ENCODE measurements at places on chromosomes 12 and 14. TPM values are rescaled to one million over a fixed set of nuclear protein-coding genes. Genes with fewer than 3 reads are reported as not detected.

SELPLG gene
- total RNA-seq: 51.9 TPM

OR6C2 gene
- not detected for total RNA-seq

- DNase-seq: no peak
Measured at GRCh38 chr12:53340398-53340797, 4.2 kb upstream of the SP7 start.

DNA sequence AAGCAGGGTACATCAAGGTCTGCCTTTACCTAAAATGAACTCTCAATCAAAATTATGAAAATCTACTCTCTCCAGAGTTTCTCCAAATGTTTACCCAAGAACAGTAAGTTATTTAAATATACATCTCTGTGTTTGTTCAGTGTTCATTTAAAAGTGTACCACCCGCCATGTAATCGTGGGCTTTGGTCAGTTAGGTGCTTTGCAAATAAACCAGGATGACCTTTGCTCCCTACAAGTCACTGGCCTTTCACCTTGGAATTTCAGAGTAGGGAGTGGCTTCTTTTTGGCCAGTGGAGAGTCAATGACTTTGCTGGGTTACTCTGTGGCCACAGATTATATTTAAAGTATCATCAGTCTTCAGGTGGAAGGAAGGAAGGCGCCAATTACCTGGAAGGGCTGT is 74.6 kb upstream of the PTPRB start:
- DNase-seq: no peak

- peak; percentile 34 for DNase-seq
Measured at GRCh38 chr12:45655186-45655585, 74.3 kb upstream of the ARID2 start.

DNA sequence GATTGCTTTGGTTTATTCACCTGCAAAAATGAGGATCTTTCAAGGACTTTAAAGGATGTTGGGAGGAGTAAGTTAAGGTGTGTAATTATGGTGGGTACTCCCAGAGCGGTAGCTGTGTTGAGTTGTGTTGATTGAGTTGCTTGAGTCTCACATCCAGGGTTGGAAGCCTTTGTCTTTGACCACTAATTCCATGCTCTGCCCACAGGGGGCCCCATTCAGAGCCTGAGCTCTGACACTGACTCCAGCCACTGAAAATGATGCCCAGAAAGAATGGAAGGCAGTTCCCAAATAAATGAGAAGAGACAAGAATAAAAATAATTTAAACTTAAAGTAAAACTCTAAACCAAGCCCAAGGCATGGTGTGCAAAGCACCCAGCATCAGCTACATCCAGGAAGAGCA is 237.4 kb upstream of the PWP1 start:
- no peak for DNase-seq

GRCh38 chr12:124085419-124086296 is 112.6 kb downstream of the ZNF664 start:
- DNase-seq: no peak

- no peak for DNase-seq
Measured at GRCh38 chr14:105085766-105086165, 20.5 kb upstream of the GPR132 start.

GRCh38 chr12:6372403-6373003 is 2.9 kb downstream of the SCNN1A start:
- no peak for DNase-seq

DNA sequence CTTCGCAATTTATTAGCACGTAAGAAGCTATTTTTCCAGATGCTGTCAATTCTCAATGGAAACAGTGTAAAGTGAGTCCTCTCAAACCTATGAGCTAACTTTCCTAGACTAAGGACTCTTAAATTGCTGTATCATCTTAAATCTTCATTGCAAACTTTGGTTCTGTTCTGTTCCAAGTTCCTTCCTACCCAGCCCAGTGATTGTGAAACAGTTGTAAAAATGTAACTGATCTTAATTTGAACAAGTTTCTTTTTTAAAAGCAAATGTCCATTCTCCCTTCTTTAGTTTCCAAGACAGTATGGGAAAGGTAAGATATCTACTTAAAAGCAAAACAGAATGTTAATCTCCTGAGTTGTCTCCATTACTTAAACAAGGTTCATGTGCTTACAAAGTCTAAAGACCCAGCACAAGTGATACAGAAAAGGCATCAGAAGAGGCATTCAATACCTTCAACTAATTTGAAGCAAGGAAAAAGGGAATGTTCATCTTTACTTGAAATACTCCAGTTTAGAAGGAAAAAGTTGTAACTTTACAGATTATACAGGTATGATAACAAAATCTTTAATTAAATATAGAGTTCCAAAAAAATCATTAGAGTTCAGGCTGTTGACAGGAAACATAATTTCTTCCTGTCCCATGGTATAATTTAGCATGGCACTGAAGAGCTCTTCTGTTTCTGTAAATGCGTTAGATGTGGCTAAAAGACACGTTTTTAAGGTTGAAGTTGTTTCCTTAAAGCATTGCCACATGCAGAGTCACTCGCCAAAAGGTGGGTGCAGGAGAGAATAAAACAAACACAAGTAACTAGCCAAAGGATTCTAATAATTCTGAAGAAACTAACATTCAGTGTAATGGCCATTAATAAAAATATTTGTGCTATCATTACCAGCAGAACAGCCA is 101.5 kb upstream of the USP15 start:
- DNase-seq: no peak

DNA sequence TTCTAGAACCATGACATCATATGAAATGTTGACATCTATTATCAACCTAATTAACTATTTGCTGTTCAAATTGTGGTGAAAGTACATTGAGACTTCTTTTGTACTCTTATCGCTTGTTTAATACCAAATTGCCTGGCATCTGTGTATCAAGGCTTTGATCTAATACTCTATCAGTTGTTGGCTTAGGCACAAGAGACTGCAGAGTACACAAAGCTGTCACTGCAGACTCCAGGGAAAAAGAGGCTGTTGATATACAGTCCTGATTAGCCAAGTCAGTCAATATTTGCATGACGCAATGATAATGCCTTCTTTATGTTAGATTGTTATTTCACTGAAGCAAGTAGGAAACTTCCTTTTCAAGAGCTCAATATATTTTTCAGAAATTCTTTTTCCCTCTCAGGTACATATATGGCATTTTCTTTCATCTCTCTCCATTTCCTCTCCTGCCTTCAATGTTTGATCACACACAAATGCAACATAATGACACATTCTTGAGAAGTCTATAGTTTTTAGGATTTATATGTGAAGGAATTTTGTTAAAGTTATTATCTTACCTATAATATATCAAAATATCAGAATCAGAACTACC is 32.3 kb upstream of the PTCSC3 start:
- DNase-seq: no peak

DNA sequence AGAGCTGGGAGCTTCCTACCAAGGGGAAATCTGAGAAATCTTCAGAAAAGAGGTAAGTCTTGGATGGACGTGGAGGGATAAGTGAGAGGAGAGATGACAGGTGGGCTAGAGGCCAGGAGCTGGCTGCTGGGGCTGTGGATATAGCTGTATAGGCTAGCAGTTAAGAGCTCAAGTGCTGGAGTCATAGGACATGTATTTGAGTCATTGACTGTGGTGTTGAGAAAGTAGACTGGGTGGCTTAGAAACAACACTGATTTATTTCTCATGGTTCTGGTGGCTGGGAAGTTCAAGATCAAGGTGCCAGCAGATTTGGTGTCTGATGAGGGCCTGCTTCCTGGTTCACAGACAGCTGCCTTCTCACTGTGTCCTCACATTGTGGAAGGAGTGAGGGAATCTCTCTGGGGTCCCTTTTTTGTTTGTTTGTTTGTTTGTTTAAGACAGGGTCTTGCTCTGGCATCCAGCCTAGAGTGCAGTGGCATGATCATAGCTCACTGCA is 151.1 kb upstream of the FUT8 start:
- DNase-seq: no peak

DNA sequence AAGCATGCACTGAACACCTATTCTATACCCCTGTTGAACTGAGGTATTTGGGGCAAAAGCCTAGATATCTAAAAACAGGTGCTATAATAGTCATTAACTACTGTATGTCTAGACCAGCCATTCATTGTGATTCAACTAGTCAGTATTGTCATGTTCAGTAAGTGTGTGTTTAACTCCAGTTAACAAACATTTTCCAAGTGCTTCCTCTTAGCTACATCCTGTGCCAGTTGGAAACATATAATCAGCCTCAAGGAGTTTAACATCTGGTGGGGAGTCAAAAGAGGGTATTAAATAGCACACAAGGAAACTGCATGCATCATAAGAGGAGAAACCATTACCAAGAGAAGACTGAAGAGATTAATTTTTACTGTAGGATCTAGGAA is 20.4 kb downstream of the TMTC1 start:
- DNase-seq: no peak

DNA sequence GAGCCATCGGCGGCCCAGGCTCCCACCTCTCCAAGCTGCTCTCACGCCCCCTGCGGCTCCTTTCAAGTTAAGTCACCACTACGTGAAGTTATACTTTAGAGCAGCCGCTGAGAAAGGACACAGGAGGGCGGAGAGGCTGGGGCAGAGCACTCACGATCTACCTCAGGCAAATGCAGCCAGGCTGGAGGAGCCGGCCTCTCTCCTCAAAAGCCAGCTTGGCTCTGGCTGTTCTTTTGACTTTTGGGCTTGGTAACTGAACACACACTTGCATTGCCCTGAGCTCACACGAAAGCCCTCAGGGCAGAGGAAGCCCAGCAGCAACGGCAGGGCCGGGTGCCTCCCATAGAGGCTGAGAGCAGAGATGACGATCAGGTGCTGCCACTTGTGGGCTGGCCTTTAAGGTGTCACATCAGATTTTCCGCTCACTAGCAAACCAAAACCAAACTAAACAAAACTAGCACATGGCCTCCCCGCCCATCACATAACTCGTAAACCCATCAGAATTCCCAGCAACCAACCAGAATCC is 75.2 kb downstream of the PITPNM2 start:
- DNase-seq: peak; percentile 81

GRCh38 chr12:20420557-20420956 is 52.2 kb downstream of the PDE3A start:
- DNase-seq: no peak
